ENCODE measurements at places on chromosomes 6 and 20.

DNA sequence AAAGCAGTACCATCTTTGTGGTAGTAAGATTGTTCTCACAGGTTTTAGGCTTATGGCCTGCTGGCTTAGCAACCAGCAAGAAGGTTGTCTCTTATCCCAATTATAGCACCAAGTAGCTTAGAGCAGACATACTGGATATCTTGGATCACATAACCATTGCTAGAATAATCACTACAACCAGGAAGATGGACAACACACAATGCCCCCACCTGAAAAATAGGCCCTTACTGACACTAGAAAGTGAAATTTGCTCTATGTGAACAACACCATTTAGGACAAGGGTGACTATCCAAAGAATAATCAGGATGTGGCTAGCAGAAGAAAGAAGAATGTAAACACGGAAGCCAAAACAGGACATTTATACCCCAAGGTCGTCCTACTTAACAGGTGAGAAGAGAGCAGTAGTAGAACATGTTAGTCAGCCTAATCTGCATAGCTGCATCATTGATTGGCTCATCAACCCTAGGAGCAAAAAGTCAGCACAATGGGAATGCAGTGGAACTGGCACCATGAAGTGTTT lies 172.7 kb upstream of the MARCKS start:
- DNase-seq: no peak

GRCh38 chr6:81326881-81327561 lies 425.5 kb downstream of the TENT5A start:
- no peak for DNase-seq

DNA sequence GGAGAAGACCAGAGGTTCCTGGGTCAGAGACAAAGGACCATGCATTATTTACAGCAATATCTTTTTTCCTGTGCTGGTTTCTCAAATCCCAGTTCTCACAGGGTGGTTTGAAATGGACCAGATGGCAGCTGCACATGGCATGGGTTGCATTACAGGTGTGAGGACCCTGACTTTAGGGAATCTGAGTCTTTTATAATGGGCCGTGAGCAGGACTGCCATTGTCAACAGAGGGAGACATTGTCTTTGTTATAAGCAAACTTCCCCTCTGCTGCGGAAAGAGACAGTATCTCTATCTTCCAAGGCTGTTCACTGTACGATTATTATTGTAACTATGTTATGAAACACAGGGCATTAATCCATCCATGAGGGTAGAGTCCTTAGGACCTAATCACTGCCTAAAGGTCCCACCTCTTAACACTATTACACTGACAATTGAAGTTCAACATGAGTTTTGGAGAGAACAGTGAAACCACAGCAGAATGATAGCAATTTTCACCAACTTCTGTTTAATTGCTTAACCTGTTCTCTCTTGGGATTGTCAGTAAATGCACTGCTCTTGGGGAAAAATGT lies 156.1 kb upstream of the AGPAT4 start:
- DNase-seq: no peak

- peak; percentile 83 for DNase-seq
Measured at GRCh38 chr6:90610751-90611542, 24.1 kb upstream of the MAP3K7 start.

DNA sequence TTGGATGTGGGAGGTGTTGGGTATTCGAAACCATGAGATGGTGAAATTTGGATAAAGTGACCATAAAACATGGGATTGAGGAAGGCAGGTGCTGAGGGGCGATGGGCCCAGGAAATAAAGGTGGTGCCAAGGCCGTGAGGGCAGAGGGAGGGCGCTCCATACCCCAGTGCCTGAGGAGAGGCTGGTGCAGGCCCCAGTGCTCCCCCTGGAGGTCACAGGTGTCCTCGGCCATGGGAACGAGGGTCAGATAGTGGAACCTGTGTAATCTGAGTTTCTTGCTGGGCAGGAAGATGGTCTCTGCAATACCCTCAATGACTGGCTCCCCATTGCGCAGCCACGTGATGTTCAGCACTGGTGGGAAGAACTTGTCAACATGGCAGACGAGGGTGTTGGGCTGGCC lies 16.2 kb downstream of the HLA-DPB1 start:
- no peak for DNase-seq

- no peak for DNase-seq
Measured at GRCh38 chr6:161750686-161751085, 476.8 kb upstream of the AGPAT4 start.

DNA sequence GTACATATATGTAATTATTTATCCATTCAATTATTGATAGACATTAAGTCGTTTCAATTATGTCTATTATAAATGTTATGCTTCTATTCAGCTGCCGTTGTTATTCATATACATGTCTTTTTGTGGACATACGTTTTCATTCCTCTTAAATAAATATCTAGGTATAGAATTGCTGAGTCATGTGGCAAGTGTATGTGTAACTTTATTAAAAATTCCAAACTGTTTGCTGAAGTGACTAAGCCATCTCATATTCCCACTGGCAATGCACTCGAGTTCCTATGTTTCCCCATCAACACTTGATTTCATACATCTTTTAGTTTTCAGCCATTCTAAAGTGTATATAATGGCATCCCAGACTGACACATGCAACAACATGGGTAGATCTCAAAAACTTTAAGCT lies 739.7 kb upstream of the POU3F2 start:
- no peak for DNase-seq

DNA sequence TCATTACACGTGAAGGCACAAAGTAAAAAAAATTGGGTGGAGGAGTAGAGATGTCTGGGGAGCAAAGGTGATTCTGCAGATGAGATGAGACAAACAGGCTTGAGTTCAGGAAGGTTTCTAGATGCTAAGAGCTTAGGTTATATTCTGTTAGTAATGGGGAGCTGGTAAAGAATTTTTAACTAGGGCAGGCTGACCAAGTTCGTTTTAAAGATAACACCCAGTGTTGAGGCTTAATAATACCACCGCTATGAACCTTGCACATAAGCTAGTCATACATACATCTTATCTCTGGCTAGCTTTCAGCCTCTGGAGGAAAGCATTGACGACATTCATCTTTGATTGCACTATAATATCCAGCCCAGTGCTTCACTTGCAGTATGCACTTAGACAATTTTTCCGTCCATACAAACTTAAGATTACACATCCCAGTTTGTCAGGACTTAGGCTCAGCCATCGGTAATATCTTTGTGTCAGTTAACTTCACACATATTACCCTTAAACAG lies 12.1 kb downstream of the NHSL1 start:
- no peak for DNase-seq

DNA sequence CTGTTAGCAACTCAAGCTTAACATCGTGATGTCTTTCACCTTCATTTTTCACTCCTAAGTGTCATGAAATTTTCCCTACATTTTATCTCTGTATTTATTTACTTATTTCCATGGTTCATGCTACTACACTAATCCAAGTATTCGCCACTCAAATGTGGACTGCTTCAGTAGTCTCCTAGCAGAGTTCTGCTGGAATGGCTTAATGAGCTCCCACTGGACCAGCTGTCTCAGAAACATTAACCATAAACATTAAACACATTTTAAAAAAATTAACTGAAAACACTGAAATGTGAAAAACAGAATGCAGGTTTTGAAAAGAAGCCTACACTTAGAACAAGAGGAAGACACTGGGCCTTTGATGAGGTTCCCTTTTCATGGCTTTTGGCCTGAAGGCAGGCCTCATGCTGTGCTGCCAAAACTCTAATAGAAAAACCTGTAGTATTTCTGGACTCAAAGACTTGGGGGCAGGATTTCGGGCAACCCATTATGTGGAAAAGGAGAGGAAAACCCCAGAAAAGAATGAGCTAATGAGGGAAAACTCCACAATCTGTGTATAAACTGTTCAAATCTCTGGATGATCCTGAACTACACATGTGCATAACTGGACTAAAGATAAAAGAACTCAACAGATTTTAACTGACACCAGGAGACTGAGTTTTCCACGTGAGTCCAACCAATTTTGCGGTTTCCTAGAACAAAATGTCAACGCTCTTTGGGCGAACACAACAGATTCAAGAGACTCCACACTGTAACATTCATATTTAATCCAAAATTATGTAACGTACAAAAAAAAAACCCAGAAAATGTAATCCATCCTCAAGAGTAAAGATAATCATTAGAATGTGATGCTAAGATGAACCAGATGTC lies 33.0 kb downstream of the SAMD3 start:
- peak; percentile 60 for DNase-seq

DNA sequence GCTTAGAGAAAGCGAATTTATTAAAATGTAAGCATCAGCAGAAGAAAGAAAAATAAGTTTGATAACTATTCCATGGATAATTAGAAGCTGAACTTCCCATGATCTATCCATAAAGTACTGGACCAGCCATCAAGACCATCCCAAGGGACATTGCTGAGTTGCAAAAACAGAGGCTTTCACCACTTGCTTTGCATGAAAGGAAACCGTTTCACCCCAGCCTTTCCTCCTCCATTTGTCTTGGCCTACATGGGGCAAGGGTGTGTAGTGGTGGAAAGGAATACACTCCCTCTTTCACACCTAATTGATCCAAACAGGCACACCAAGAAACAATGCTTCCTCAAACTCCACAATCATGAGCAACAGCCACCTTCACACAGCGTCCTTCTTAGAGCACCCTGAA lies 10.4 kb downstream of the HIVEP2 start:
- no peak for DNase-seq

- no peak for DNase-seq
Measured at GRCh38 chr20:63898882-63899558, 4.1 kb downstream of the DNAJC5 start.

DNA sequence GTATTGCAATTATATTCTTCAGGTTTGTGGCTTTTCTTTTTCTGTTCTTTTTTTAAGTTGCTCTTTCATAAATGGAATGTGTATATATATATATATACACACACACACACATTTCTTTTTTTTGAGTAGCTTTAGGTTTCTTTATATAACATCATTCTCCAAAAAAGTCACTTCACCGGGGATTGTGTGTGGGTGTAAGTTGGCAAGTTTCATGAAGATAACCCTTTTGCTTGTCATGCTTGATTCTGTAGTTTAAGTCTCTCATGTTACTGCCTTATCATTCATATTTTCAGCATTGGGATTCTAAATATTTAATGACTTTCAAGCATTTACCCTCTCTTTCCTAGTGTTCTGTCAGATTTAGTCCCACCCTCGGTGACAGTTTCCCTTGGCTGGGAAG lies 181.0 kb downstream of the FARS2 start:
- no peak for DNase-seq

- DNase-seq: no peak
Measured at GRCh38 chr20:46270977-46271744, 37.1 kb downstream of the CDH22 start.

DNA sequence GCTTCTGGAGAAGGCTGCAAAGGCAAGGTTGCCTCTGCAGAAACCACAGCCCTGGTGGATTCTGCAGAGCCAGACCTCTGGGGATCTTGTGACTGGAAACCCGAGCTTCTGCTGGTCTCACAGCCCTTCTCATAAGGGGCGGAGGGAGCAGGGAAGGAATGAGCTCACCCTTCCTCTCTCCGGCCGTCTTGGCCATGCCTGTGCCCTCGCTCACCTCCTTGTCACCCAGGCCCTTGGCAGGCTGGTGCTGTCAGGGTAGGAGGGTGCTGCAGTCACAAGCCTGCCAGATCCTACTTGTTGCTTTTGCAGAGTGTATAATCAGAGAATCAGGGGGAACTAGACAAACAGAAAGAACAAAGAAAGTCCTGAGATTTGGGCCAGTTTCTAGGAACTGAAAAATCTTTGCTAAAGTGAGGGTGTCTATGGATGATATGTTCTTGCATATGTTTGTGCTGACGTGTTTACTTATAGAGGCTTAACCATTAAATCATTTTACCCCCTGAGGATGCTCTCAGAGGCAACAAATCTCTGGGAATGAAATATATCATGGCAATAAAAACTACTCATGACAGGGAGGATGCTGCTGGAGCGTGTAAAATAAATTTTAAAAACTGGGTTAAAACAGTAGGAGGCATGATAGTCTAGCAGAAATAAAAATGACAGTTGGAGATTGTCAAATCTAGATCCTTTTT lies 244.9 kb upstream of the SOX4 start:
- DNase-seq: peak; percentile 66

GRCh38 chr6:104940893-104941728 lies 15.8 kb upstream of the LIN28B start:
- peak; percentile 76 for DNase-seq

DNA sequence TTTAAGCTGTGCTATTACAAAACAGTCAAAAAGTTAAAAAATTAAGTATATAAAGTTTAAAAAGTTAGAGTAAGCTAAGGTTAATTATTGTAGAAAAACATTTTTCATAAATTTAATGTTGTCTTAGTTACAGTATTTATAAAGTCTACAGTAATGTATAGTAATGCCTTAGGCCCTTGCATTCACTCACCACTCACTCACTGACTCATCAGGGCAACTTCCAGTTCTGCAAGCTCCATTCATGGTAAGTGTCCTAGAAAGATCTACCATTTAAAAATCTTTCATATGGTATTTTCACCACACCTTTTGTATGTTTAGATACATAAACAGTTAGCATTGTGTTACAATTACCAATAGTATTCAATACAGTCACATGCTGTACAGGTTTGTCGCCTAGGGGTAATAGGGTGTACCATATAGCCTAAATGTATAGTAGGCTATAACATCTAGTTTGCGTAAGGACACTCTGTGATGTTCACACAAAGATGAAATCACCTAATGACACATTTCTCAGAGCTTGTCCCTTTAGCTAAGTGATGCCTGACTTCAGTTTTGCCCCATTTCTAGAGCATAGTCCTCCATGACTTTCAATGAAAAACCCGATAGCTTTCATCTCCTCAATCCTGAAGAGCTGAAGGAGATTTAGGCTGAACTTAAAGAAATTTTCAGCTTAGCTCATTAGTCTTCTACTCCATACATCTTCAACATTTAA lies 14.9 kb upstream of the HLA-DRA start:
- no peak for DNase-seq

DNA sequence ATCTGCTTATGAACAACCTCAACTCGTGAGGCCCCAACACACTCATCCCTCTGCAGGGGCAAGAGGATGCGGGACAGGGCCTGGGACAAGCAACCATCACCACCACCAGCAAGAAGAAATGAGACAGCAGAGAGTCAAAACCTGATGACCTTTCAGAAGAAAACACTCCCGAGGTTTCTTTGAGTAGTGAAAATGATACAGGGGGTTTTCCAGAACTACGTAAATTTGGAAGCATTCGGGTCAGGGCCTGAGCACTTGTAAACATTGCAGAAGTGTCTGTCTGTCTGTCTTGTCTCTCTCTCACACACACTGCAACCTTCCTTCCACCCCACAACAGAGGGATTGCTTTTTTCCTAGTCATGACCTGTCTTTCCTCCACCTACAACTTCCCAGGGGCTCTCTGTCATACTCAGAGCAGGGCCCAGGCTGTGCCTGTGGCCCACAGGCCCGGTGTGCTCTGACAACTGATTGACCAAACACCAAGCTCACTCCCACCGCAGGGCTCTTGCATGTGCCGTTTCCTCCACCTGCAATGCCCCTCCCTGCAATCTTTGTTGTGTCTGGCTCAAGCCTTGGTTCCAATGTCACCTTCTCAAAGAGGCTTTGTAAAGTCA lies 90.9 kb downstream of the BMP7 start:
- DNase-seq: no peak

- no peak for DNase-seq
Measured at GRCh38 chr6:118808793-118809638, 84.9 kb upstream of the ASF1A start.

Measured in right forelimb (tissue), 1 donor.